A673 (cell line): ENCODE measurements at places on chromosomes 16 and 17. TPM values are rescaled to one million over a fixed set of nuclear protein-coding genes. Genes with fewer than 3 reads are reported as not detected.

DNA sequence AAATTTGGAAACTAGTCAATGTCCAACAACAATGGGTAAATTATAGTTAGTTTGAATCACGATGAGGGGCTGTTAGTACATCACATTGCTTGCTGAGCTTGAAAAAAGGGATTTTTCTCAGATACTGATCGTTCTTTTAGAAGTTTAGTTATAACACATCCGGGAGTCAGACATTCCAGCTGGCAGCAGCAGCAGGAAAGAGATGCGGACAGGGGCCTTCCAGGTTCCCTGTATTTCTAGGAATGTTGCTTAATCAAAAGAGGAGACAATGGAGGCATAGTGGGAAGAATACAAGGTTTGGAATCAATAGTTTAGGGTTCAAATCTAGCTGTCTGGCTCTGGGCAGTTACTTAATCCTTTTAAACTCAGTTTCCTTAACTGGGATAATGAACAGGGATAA, 27.8 kb downstream of the CDK5R1 start:
- DNase-seq = no peak

- no peak for DNase-seq
Observed at GRCh38 chr17:80130992-80131391, 15.9 kb downstream of the EIF4A3 start.

- DNase-seq = no peak
Observed at GRCh38 chr17:65305116-65305515, 167.9 kb downstream of the RGS9 start.

DNA sequence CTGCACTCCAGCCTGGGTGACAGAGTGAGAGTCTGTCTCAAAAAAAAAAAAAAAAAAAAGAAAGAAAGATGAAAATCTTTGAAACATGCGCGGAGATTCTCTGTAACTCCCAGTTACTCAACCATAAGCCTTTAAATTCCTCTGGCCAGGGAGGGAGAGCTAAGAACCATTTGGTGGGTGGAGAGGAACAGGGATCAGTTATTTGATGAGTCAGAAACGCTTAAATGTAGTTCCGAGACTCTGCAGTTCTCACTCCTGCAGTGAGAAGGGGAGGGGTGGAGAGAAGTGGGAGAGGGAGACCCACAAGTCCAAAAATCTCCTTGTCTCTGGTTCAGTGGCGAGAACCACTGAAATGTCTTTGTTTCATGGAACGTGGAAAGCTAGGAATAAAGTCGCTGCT, 266.7 kb downstream of the SOX9 start:
- DNase-seq = peak; percentile 86

DNA sequence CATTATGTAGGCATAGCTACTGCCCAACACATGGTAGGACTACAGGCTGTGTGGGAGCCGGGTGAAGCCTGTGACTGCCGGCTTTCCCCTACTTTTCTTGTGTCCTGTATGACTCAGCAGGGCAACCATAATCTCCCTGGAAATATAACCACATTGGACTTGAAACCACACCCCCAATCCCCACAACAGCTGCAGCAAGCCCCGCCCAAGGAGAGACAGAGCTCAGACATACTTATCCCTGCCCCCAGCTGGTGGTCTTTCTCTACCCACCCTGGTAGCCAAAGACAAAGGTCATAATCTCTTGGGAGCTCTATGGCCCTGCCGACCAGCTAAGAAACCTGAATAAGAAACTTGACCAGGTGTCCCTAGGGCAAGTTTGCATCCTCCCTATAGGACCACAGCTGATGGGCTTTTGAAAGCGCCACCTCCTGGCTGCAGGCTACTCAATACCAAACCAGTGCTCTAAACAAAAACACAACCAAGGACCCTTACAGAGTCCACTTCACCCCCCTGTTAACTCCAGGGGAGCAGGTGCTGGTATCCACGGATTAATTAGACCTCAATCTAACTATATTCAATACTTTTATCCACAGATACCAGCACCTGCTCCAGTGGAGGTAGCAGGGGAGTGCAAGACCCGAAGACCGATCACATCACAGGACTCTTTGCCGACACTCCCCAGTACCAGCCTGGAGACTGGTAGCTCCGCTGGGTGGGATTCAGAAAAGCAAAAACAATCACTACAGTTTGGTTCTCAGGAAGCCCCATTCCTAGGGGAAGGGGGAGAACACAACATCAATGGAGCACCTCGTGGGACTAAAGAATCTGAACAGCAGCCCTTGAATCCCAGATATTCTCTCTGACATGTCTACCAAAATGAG, 91.2 kb downstream of the IRX5 start:
- DNase-seq = peak; percentile 79

DNA sequence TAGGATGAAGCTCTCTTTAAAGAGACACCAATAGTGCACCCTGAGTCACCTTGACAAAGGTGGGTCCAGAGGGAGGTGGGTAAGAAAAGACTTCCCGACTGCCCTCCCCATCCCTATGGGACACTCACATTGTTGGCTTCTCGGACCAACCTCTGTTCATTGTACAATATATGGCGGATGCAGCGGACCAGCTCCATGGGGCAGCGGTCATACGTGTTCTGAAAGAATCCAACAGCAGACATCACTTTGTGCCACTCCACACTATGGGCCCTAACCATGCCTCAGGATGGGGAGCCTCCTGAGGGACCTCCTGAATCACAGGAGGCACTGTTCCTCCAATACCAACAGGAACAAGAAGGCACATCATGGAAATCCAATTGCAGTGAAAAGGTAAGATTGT, 30.4 kb upstream of the GHDC start:
- DNase-seq = no peak

DNA sequence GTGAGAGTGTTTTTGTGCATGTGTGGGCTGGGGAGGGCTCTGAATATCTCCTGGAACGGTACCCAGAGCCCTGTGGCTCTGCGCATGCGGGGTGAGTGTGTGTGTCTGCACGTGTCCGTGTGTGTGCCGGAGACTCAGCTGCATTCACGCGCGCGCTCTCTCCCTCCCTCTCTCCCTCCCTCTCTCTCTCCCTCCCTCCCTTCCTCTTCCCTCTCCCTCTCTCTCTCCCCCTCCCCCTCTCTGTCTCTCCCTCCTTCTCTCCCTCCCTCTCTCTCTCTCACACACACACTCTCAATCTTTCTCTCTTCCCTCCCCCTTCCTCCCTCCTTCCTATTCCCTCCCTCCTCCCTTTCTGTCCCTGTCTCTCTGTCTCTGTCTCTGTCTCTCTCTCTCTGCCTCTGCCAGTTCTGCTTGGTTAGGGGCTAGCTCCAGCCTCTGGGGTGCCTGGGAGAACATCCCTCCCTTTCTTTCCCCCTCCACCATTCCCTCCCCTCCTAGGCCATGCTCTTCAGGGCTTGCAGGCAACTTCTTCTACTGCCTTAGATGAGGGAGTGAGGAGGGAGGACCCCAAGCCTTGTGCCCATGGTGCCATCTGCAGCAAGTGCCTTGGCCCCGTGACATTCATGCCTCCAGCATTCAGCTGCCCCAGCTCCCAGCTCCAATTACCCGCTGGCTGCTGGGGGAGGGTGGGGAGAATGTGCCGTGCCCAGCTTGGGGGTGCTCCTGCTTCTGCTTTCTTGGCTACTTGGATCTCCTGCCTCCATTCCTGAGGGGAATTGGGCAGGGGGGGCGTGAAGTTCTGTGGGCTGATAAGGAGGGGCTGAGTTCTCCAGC, 6.4 kb downstream of the THRA start:
- DNase-seq = peak; percentile 77

DNA sequence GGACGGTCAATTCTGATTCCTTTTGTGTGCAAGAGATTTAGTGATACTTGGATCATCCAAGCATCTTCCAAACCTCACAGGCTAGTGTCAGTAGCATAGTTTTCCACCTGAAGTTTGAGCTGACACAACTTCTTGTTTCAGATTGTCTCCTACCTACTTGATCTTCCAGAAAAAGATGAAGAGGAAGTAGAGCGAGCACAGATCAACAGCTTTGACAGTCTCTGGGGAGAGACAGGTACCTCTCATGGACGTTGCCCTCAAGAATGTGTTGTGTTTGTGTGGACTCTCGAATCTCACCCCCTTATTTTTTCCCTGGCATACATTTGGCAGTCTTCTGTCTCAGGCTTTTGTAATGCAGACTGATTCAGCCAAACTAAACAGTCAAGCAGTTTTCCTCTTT, 47.4 kb downstream of the CYB561 start:
- DNase-seq = no peak

The NPIPA8 gene
- 2.8 and 3.7 TPM in 2 replicates for total RNA-seq

The SPAG5 gene
- 213 and 219 TPM in 2 replicates for total RNA-seq

The PRSS36 gene
- total RNA-seq = 0.41 and 0.72 TPM in 2 replicates

The CA4 gene
- total RNA-seq = not detected in 2 replicates
